AML-193 (cell line): ENCODE measurements at places on chromosomes 11 and 22.
A peak's percentile ranks its signal among the peaks of the same experiment; 100 is the strongest.

GRCh38 chr11:42034826-42035225 lies 575.4 kb upstream of the LRRC4C start:
- no peak for DNase-seq

GRCh38 chr11:131582021-131582525 lies 211.7 kb downstream of the NTM start:
- no peak for DNase-seq

- DNase-seq: no peak
Observed at GRCh38 chr11:99370549-99371216, 349.9 kb downstream of the CNTN5 start.

GRCh38 chr11:68221406-68221805 lies 8.3 kb upstream of the KMT5B start:
- DNase-seq: no peak

GRCh38 chr11:68925611-68926010 lies 21.9 kb downstream of the IGHMBP2 start:
- no peak for DNase-seq

DNA sequence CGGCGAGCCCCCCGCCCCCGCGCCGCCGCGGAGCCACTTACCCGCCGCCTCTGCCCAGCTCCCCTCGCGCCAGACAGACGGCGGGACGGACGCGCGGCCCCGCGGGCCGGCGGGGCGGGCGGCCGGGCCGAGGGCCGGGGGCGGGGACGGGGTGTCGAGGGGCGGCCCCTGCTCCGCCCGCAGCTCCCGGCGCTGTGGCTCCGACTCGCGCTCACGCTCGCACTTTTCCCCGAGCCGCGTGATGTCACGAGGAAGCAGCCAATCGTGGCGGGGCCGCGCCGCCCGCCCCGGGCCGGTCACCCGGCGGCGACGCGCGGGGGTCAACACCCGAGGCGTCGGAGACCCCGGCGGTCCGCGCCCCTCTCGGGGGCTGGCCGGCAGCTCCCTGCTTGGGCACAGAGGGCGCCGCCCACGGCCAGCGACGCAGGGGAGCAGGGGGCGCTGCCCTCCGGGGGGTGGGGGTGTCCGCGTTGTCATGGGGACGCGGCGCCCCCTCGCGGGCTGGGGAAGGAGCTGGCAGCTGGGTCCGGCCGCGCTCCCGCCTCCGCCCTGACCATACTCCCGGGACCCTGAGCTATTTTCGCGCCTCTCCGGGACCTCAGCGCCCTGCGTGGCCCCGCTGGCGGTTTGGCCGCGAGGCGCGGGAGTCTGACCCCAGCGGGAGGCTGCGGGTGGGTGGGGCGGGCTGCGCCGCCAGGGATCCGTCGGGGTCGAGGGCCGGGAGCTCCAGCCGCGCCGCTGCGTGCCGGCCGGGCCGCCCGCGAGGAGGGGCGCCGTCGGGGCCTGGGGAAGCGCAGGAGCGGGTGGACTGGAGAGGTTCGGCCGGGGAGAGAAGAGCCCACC lies at the start of gene CHRM4:
CHRM4 (minus strand) TSS at position 199 of the 843 bp plus-strand sequence. CDS start 5,219 bp downstream, outside the sequence.
- DNase-seq: no peak

DNA sequence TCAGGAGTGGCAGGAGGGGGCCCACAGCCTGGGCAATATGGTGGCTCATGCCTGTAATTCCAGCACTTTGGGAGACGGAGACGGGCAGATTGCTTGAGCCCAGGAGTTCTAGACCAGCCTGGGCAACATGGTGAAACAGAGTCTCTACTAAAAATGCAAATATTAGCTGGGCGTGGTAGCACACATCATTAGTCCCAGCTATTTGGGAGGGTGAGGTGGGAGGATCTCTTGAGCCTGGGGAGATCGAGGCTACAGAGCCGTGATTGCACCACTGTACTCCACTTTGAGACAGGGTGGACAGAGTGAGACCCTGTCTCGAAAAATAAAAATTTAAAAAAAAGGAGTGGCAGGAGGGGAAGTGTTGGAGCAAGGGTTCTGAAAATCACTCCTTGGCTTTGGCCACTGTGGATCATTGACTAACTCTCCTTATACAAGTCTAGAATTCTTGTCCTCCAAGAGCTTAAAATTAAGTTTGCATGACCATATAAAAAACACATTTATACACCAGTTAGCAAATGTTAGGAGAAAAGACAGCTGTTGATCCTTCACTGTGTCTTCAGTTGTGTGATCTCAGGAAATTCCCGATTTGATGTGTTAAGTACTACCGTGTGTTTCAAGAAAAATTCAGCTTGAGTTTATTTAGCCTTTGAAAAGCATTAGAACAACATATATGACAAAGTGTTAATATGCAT lies 2.3 kb upstream of the WEE1 start:
- DNase-seq: no peak

- DNase-seq: no peak
Observed at GRCh38 chr11:78857688-78858087, 283.0 kb upstream of the NARS2 start.

DNA sequence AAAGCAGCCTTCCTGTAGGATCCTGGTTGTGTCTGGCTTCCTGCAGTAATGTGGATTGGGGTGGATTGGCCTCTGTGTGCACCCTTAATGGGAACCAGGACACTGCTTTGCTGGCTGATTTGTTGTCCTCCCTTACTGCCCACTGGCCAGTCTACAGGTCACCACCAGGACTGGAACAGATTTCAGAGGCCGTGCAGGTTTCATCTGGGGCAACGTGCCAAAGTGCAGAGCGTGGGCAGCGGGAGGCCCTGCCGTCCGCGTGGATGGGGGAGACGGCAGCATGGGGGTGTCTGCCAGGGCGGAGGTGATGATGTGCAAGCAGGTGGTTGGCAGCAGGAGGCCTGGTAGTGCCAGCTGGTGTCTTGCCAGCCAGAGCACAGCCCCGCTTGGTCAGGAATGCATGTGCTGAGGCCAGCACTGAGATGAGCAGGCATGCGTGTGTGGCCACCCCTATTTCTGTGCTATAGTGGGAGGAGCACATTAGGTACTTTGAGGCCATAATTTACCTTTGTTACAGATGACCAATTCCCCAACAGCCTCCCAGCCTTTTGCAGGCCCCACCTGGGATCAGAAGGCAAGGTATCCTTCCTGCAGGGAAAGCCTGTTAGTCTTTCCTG lies 24.3 kb downstream of the BCR start:
- DNase-seq: no peak

DNA sequence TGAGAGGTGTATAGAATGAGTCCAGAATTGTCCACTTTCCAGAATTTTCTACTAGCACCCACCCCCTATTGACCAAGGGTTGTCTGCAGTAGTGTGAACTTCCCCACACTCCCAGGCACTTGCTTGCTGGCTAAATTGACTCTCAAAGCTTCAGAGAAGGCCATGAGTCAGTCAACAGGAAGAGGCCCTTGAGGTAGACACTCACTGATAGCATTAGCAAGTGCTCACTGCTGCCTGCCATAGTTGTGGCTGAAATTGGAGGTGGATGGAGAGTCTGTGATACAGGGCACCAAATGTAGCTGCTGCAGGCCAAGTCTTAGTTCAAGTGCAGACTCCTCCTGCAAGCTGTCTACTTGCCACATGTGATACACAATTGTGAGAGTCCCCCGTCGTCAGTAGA lies 156.8 kb downstream of the SPON1 start:
- DNase-seq: no peak

DNA sequence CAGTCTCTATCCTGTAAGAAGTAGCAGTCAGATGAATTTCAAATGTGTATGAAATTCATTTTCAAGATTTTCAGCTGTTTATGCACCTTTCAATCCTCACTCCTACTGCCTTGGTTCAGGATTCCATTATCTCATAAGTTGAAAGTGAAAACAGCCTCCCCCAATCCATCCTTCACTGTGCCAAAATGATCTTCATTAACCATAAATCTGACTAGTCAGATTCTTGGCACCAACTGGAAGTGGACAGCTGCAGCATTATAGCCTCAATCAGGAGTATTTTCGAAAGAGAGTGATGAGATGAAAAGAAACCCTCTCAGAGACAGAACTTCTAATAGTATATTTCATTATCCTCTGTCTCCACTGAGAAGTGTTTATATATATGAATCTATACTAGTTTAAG lies 365.3 kb upstream of the PDGFD start:
- DNase-seq: no peak

- no peak for DNase-seq
Observed at GRCh38 chr11:30451626-30452025, 128.7 kb downstream of the ARL14EP start.

GRCh38 chr11:129803533-129803932 lies 12.1 kb upstream of the TMEM45B start:
- no peak for DNase-seq

DNA sequence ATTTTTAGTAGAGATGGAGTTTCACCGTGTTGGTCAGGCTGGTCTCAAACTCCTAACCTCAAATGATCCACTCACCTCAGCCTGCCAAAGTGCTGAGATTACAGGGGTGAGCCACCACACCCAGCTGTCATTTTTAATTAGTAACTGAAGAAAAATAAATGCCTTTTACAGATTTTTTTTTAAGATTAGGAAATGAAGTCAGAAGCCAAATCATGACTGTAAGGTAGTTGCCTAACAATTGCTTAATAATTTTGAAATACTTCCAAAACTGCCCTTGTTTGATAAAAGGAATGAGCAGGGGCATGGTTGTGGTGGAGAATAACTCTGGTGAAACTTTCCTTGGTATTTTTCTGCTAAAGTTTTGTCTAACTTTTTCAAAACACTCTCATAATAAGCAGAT lies 98.9 kb upstream of the SLC5A12 start:
- DNase-seq: no peak

DNA sequence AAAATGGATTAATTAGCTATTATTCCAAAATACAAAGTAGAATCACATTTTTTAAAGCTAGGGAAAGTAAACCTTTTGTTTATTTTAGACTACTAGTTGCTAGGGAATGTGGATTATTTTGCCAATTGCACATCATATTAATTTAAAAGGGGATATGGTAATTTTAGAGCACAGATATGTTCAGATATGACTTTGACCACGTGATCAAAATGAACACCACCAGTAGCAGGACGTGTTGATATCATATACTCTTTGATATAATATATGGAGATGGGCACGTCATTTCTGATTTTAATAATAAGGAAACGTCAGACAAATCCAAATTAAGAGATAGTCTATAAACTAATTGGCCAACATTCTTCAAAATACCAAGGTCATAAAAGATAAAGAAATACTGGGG lies 1188.3 kb upstream of the CNTN5 start:
- no peak for DNase-seq

- DNase-seq: no peak
Observed at GRCh38 chr11:127966821-127967220, 620.5 kb downstream of the ETS1 start.

- no peak for DNase-seq
Observed at GRCh38 chr22:19206287-19206686, 27.8 kb upstream of the SLC25A1 start.

- DNase-seq: no peak
Observed at GRCh38 chr11:79637219-79637618, 196.4 kb upstream of the TENM4 start.

- no peak for DNase-seq
Observed at GRCh38 chr11:95082576-95083001, 7.1 kb upstream of the ENDOD1 start.

DNA sequence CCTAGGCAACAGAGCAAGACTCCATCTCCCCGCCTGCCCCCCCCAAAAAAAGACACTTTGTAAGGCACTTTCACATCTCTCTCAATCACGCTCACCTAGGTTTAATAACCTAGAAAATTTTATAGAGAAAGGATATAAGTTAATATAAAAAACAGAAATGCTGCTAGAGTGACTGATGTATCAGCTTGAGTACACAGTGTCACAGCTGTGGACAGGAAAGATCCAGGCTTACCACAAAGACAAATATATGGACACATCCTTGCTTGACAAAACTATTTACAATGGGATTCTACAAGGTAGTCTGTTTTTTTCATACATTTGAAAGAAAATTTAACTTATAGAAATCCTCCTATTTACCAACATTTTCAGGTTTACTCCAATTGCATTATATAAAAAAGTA lies 96.7 kb downstream of the ABTB2 start:
- DNase-seq: no peak

DNA sequence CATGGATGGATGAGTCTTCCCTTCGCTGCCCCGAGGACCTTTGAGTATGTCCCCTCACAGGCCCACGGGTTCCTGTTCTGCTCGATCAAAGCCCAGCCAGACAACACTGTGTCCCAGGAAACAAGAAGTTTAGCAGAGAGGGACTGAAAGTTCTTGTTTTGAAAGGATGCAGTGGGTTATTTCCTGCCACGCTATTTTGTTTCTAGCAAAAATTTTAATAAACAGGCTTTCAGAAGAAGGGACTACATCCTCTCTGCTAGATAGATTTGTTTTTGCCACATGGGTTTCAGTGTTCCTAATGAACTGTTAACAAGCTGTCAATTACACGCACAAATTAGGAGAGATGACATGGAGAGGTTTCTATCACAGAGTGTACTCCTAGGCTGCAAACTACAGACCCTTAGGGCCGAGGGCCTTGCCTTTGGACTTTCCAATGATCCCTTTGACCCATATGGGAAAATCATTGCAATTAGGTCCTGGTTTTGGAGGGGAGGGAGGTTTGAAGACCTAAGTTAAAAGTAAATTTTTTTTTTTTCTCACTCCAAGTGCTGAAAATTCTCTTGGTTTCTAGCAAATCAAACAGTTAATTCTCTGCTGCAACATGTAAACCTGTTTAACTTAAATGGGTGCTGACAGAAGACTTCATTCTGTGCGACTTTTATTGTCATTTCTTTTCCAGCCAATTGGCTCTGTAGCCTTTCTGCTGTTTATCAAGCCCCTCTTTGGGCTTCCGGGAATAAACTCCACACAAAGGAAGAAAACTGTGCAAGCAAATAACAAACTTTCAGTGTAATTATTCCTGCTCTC lies 81.4 kb downstream of the RCN1 start:
- no peak for DNase-seq

- DNase-seq: peak; percentile 90
Observed at GRCh38 chr11:126318574-126319373, 14.9 kb downstream of the DCPS start.

DNA sequence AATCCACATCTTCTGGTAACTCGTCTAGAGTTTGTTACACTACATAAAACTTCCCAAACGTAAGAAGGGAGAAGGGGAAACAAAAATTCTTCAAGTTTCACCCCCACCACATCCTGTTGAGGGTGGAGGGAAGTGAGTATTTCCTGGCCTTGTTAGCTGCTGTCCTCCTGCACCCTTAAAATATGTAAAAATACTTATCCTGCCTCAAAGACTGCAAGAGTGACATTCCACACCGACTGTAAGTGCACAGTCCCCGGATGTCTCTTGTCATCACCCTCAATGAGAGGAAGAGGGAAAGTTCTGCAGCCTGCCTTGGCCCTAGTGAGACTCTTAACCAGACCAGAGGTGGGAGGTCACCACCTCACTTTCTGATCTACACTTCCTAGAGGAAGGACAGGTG lies 3.3 kb downstream of the TMEM121B start:
- peak; percentile 36 for DNase-seq

DNA sequence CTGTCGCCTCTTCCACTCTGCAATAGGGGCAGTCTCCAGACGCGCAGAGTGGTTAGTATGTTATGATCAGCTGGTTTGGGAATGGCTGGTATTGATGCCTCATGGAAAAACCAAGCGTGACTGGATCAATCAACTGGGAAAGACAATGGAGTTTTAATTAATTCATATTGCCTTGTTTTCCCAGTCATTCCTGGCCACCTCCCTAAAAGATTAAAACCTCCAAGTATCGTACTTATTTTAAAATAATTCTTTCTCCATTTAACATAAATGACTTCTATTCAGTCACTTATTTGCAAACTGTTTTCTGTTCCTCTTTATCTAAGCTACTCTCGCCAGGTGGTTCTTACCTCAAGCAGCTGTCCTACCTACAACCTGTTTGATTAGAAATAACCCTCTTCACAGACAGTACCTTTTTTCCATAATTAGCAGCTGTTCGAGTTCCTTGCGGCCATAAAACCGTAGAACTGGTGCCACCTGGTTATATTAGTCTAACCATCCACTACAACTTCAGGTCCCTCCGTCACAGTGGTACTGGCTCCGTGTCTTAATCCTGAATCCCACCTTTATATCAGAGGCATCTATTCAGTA lies 898 bp downstream of the ZNF215 start:
- DNase-seq: no peak
